Astrocyte of the cerebellum (primary cell): ENCODE measurements at places on chromosomes 12 and 14.

DNA sequence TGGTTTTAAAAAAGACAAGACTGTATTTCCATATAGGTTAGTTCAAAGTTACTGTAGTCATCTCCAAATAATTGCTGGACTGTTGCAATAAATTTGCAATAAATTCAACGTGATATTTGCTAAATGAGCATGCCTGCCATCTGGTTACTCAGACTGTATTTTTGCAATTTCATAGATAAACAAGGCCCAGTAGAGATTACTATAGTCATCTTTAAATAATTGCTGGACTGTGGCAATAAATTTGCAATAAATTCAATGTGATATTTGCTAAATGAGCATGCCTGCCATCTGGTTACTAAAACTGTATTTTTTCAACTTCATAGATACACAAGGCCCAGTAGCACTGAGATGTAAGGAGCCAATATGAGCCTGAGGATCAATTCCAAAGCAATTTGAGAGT lies 5.6 kb downstream of the NTN4 start:
- no peak for DNase-seq

GRCh38 chr12:113710216-113710615 lies 238.5 kb upstream of the LHX5 start:
- no peak for DNase-seq

GRCh38 chr12:32834122-32834521 lies 62.5 kb downstream of the PKP2 start:
- no peak for DNase-seq

DNA sequence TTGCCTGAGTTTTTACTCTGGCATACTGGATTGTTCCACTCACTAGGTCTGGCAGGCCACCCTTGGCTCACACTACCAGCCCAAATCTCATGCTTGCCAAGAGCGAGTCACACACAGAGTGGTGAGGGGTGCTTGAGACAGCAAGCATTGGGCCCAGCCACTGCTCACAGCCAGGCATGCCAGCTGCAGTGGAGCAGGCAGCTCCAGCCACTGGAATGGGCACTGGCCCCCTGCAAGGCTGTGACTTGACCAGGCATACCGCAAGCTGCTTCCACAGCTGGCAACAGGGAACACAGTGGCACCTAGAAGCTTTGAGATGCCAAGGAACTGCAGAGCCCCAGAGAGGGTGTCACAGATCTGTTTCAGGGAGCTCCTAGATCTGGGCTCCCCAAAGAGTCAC lies 488.5 kb downstream of the LRFN5 start:
- DNase-seq: no peak

GRCh38 chr12:73951956-73952703 lies 585.5 kb upstream of the ATXN7L3B start:
- DNase-seq: no peak

- DNase-seq: no peak
These were observed 28.3 kb downstream of the LRCOL1 start for GRCh38 chr12:132582058-132582420.

DNA sequence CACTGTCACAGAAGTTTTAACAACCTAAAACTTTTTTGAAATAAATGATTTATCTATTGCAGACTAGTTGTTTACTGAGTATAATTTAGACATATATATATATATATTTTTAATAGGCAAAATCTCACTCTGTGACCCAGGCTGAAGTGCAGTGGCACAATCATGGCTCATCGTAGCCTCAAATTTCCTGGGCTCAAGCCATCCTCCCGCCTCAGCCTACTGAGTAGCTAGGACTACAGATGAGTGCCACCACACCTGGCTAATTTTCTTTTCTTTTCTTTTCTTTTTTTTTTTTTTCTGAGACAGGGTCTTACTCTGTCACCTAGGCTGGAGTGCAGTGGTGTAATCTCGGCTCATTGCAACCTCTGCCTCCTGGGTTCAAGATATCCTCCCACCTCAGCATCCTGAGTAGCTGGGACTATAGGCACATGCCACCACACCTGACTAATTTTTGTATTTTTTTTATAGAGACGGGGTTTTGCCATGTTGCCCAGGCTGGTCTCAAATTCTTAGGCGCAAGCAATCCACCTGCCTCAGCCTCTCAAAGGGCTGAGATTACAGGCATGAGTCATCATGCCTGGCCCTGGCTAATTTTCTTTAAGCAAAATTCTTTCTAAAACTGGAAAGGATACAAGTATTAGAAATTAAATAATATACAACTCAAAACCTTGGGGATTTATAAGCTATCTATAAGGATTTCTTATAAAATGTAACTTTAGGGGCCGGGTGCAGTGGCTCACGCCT lies 23.1 kb downstream of the EEA1 start:
- DNase-seq: no peak

DNA sequence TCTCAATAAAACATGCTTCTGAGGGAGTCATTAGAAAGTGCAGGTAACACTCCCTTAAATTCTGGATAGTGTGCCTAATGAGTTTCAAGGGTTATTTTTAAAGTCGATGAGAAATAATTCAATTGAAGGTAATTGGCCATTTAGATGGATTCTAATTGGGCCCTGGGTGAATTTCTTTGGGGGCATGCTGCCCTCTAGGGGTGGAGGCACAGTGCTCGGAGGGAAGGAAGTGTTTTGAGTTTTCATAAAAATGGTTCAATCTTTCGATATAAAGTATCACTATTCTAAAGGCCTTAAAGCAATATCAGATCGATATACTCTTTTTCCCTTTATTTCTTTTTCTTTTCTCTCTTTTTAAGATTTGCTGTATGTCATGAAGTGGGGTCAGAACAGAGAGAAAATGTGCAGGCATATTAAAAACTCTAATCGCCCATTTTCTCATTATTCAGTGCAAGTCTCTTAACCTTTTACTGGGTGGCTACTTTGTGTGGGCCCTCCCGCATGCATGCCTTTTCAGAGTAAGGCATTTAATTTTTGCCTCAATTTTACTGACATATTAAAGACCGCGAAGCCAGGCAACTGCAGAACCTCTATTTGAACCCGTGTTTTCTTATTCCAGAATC lies 25.5 kb downstream of the NKX2-8 start:
- DNase-seq: no peak

GRCh38 chr12:30533558-30534265 lies 162.0 kb downstream of the IPO8 start:
- no peak for DNase-seq

DNA sequence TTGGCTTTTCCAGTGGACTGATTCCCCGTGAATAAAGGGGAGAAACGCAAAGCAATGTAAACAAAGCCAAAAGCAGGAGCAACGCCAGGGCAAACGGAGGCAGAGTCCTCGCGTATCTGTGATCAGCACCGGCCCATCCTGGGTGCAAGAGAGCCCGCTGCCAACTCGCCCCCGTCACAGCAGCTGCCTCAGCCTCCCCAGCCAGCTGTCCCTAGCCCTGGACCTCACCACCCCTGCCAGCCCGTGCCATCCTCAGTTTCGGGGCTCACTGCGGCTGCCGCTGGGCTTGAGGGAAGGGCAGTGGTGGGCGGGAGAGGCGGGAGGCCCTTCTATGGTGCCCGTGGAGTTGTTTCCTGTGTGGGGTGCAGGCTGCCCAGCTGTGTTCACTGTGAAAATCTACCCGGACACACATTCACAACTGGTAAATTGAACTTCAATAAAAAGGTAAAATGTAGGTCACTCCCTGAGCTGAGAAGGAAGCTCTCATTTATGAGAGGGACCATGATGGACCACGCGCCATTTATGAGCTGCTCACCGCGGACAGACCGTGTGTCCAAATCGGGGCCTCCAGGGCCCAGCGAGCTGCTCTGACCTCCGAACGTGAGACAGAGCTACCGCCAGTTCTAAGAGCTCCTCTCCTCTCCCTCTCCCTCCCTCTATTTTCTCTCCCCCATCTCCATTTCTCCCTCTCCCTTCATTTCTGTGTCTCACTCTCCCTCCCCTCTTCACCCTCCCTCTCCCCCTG lies 330.5 kb upstream of the SFSWAP start:
- no peak for DNase-seq

DNA sequence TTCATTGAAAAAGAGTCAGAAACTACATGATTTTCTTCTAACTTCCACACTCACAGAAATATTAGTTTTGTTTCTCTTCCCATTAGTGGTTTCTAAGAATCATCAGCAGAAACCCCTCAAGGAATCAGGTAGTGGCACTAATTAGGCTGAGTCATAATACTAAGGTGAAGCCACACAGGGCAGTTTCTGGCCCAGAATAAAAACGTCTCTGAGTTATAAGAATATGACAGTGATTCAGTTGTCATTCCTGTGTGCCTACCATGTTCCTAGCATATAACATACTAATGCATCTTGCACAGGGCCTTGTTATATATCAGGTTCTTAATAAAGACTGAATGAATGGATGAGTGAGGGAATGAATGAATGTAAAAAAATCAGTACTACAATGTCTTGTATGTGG lies 206.0 kb upstream of the PLEKHG7 start:
- DNase-seq: no peak

- DNase-seq: no peak
These were observed 11.0 kb upstream of the TBPL2 start for GRCh38 chr14:55451398-55451797.

GRCh38 chr12:24947541-24948419 lies 1.1 kb downstream of the BCAT1 start:
- DNase-seq: no peak

- DNase-seq: no peak
These were observed 66.2 kb upstream of the OVCH1 start for GRCh38 chr12:29563636-29564035.

DNA sequence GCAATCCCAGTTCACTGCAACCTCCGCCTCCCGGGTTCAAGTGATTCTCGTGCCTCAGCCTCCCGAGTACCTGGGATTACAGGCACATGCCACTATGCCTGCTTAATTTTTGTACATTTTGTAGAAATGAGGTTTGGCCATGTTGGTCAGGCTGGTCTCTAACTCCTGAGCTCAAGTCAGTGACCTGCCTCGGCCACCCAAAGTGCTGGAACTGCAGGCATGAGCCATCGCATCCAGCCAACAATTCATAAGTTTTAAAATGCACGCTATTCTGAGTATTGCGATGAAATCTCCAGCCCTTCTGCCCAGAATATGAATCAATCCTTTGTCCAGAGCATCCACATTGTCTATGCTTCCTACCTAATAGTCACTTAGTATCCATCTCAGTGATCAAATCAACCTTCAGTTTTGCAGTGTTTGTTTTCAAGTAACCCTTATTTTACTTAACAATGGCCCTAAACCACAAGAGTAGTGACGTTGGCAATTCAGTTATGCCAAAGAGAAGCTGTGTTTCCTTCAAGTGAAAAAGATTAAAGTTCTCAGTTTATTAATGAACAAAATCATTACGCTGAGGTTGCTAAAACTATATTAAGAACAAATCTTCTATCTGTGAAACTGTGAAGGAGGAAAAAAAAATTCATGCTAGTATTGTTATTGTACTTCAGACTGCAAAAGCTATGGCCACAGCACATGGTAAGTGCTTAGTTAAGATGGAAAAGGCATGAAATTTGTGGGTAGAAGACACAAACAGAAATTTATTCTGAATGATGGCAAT lies 11.0 kb downstream of the GCH1 start:
- no peak for DNase-seq

DNA sequence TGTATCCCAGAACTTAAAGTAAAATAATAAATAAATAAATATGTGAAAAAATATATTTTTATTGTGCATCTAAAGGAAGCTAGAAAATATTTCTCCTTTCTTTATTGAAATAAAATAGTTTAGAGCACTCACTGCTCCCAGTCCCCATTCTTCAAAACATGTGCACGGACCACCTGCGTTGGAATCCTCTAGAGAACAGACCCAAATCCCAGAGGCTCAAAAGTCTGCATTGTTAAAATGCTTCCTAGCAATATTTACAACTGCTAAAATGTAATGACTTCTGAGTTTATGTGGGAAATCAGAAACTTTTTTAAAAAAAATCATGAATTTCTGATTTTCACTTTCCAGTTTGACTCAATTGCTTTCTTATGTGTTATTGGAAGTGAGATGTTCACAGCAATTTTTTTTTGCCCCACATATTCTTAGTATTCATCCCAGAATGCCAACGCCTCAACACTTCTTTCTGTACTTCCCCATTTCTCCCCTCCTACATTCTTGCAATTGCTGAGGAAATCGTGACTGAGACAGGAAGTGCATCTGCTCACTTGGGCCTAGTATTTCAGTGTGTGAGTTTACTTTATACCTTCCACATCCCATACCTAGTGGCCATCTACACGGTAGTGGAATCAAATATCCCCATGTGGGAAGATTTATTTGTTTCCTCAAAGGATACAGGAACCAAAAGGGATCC lies 116.0 kb upstream of the FLRT2 start:
- no peak for DNase-seq
